Fibroblast of skin of scalp (primary cell): ENCODE measurements at places on chromosomes 5 and 9.

GRCh38 chr5:99285606-99286005, 356.8 kb upstream of the CHD1 start:
- DNase-seq: no peak

DNA sequence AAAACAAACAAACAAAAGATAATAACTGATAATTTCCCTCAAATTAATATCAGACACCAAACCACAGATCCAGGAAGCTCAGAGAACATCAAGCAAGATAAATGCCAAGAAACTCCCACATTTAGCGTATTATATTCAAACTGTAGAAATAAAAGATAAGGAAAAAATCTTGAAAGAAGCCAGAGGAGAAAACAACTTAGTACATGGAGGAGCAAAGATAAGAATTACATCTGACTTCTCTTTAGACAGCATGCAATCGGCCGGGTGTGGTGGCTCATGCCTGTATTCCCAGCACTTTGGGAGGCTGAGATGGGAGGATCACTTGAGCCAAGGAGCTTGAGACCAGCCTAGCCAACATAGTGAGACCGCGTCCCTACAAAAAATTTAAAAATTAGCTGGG, 17.2 kb upstream of the MLANA start:
- no peak for DNase-seq

DNA sequence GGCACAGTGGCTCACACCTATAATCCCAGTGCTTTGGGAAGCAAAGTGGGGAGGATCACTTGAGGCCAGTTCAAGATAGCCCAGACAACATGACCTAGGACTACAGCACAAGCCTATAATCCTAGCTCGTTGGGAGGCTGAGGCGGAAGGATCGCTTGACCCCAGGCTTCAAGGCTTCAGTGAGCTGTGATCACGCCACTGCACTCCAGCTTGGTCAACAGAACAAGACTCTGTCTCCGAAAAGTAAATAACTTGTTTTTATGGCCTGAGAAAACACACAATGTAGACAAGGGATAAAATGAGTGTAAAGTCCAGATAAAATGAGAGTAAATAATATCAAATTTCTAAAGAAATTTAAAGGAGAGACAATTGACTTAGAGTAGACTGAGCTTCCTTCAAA, 26.3 kb downstream of the SHLD3 start:
- no peak for DNase-seq

DNA sequence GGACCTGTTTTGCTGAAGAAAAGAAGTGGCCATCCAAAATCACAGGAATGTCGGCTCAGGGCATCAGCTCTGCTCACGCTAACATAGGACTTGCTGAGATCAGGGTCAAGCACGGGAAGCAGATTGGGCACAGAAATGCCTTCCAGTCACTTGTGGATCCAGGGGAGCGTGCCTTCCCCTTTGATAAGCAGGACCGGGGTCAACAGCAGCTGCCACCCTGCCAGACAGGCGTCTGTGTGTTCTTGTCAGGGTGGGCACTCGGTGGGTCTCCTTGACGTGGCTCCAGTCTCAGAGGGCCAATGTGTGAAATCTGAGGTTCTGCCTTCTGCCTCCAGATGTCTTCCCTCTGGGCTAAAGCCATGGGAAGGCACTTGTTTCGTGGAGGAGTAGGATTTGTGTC, 313.7 kb upstream of the IRX4 start:
- no peak for DNase-seq

DNA sequence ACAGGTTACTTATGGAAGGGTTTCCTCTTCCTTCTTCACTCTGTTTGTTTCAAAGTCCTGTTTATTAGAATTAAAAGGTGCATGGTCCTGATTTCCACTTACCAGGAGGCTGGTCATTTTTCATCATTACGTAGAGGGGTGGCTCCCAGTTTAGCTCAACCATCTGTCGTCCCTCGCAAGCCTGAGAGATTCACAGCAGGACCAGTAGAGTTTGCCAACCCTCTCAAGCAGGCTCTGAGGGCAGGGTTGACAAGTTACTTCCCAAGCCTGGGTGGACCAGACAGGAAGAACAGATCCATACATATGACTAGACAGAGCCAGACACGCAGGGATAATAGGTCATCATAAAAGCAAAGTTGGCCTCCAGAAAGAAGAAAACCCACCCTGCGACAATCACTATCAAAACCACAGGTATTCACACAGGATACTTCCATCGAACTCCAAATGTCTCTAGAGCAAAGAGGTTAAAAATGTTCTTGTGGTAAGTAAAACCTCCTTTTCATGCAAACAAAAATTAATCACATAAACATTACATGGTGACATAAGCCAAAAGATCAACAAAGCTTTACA, 151.9 kb downstream of the ELAVL2 start:
- no peak for DNase-seq

DNA sequence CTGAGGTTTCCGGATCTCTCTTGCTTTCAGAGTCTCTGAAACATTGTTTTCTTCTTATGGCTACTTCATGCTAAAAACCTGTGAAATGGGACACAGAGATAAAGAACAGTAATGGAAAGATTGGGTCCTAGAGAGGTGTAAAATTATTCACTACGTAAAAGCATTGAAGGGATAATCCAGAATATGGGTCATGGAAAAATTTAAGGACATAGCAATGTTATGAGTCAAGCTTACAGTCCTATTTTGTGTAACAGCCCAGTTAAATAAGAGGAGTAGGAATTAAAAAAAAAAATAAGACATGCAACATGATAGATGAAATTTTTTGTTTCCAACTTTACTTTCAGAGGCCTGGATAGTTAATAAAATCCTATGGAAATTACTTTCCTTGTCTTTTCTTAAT, 61.9 kb upstream of the ELL2 start:
- DNase-seq: peak; percentile 81

GRCh38 chr5:111532886-111533582, 20.7 kb upstream of the STARD4 start:
- no peak for DNase-seq

- DNase-seq: peak; percentile 66
Measured at GRCh38 chr5:35478856-35479682, 138.6 kb upstream of the SPEF2 start.

DNA sequence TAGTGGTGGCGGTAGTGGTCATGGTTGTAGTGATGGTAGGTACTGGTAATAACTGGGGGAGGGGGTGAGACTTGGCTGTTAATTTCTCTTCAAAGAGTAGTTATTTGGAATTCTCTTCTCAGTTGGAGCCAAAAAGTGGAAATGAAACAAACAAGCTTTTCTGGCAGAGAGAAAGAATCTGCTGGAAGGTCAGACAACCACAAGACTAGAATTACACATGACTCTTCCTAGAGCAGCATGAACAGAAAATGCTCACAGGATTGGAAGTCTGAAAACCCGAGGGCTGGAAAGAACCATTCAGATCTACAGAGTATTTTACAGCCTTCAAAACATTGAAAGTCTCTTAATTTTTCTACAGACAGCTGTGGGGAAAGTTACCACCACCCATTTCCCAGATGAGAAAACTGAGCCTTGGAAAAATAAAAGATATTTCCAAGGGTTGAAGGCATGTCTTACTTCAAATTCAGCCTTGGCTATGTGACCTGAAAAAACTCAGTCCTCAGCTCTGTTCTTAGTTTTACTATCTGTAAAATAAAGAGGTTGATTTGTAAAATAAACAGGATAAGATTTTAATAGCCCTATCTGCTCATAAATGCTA, 42.9 kb upstream of the TRIM32 start:
- DNase-seq: peak; percentile 76

DNA sequence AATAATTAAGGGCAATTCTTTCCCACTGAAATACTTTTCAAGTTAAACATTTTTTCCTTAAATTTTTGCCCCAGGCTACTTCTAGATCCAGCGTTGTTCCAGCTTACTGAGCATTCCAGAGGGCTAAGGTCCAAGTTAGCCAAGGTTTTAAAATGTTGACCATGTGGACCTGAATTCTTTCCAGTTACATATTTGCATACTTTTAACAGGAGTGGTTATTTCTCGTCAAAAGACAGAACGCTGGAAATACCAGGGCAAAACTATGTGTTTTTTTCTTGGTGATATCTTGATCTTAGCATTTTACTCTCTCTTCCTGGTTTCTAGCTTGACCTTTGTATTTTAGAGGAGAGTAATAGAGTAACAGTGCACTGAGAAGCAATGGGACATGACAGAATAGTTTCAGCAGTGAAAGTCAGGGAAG, 32.8 kb downstream of the TMC1 start:
- peak; percentile 97 for DNase-seq

DNA sequence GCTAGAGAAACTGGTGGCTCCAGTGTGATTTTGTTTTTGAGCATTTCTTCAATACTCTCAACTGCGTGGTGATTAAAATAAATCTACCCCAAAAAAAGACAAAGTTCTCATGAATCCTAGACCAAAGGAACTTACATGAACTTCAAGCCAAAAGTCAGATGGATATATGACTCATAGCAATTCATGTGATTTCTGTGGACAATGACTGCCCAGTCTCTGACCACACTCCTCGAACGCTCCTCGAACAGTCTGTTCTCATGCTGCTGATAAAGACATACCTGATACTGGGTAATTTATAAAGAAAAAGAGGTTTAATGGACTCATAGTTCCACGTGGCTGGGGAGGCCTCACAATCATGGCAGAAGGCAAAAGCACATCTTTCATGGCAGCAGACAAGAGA, 46.4 kb upstream of the CEP78 start:
- DNase-seq: no peak
